ENCODE measurements at places on chromosomes 2 and 18. TPM values are rescaled to one million over a fixed set of nuclear protein-coding genes. Genes with fewer than 3 reads are reported as not detected.

RESP18 gene
- total RNA-seq, result not detected

HAT1 gene
- total RNA-seq, result 38.6 TPM

MC4R gene
- total RNA-seq, result not detected

TSPYL6 gene
- total RNA-seq, result not detected

CRYGC gene
- total RNA-seq, result not detected

ANKRD30B gene
- 0.55 TPM for total RNA-seq

KLHL30 gene
- total RNA-seq, result not detected

All from uterine smooth muscle cell (primary cell).